ENCODE measurements at places on chromosomes 1 and 21. TPM values are rescaled to one million over a fixed set of nuclear protein-coding genes. Genes with fewer than 3 reads are reported as not detected.

- no peak for DNase-seq
Measured at GRCh38 chr1:94438692-94439276, 20.6 kb downstream of the ABCD3 start.

DNA sequence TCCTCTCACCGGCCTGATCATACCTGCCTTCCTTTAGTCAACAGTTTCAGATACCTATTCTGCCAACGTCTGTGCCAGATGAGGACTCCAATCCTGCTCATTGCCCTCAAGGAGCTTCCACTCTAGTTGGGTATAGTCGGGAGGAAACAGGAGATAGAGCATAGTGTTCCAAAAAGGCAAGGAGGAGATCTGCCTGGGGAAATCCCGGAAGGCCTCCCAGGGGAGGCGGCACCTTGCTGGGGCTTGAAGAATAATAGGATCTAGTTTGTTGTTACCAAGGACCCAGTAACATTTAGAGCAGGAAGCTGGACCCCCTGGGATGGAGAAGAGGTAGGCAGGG is 12.3 kb downstream of the LDLRAP1 start:
- DNase-seq: no peak

DNA sequence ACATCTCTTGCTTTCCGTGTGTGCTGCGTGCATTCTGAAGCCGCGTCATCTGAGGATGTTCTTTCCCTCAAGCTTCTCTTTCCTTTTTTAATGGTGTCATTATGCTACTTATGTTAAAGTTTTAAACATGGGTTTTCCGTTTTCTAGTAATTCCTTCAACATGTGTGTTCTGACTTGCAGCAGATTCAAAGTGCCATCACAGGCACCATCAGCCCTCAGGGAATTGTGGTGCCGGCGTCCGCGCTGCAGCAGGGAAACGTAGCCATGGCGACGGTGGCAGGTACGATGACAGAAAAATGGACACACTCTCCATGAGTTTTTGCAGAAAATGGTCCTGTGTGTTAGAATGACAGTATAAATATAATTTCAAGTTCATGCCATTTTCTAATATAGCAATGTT is 42.4 kb downstream of the PKNOX1 start:
- no peak for DNase-seq

DNA sequence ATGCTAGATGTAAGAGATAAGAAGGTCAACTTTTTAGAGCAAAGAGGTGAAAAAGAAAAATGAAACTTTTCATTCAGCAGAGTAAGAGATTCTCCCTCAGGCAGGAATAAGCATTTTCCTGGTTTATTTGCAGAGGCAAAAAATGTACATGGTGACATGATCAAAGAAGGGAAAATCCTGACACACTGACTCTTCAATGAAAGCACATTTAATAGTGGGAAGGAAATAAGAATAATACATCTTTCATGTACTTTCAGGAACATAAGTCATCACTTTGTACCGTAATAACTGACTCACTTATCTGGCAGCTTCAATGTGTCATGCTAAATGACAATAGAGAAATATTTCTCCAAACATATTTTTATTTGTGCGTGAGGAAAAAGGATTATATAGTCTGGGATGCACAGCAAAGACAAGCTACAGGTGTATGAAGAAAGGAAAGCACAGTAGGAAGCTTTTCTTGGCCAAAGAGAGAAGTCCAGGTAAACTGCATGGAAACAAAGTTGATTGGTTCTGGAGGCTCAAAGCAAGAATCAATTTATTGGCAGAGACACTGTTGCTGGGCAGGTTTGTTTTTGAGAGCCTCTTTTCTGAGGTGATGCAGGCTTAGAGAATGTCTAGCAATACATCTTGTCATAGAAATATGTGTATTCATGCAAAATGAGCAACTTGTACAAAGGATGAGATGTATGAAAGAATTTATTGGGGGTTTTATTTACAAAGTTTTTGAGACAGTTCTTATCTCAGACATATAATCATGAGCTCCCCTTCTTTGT is 1409.0 kb downstream of the PLA2G4A start:
- DNase-seq: no peak

Gene SCMH1
- 46.8 TPM for total RNA-seq

Gene RGSL1
- total RNA-seq: not detected

All from urinary bladder (tissue), 4 donors.